Activated CD8-positive, alpha-beta memory T cell treated with anti-CD3 and anti-CD28 coated beads, Interleukin-2, amount 10 ng/mL, durations not matched to agents 7 days and 5 days (primary cell): ENCODE measurements at places on chromosomes 7 and 10.

GRCh38 chr7:88268858-88269257, 37.8 kb downstream of the STEAP4 start:
- no peak for DNase-seq

DNA sequence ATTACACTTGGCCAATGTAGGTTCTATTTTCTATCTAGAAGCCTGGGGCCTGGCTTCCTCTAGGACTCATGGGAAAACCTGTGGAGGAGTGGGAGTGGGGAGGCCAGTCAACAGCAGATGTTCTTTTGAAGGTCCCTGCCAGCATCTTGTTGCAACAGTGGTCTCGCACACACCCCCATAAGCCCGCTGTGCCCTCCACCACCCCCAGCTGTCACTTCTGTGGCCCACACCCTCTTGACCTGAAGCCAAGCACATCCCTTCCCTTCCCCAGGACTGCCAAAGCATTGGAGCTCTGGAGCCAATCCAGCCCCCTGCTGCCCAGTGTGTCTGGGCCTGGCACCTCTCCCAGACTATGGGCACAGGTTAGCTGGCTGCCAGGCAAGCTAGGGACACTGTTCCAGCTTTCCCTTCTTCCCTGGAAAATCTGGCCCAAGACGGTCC, 1.9 kb upstream of the STX1A start:
- DNase-seq: no peak

GRCh38 chr10:70693619-70694335, 21.5 kb downstream of the ADAMTS14 start:
- no peak for DNase-seq

DNA sequence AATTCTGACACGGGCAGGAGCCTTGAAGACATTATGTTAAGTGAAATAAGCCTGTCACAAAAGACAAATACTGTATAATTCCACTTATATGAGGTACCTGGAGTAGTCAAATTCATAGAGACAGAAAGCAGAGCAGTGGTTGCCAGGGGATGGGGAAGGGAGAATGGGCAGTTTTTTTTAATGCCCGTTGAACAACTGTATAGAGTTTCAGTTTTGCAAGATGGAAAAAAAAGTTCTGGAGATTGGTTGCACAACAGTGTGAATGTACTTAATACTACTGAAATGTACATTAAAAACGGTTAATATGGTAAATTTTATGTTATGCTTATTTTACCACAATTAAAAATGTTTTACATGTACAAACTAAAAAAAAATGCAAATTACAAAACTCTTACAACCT, 63.6 kb upstream of the EFCAB10 start:
- DNase-seq: no peak

- no peak for DNase-seq
Measured at GRCh38 chr7:123845823-123846216, 851 bp downstream of the HYAL4 start.

- DNase-seq: no peak
Measured at GRCh38 chr10:132690821-132691610, 94.9 kb downstream of the NKX6-2 start.

DNA sequence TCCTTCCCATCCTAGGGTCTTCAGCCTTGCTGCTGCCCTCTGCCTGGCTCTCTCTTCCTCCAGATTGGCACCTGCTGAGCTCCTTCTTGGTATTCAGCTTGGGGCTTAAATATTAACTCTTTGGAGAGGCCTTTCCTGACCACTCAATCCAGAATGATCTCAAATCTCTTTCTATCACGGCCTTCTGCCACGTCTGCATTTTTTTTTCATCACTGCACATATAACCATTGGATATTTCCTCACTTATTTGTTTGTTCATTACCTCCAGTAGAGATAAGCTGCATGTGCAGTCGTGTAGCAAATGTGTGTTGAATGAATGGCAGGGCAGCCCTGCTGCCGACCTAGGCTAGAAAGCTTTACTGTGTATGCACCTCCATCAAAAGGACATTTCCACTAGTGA, 51.6 kb upstream of the MPP7 start:
- no peak for DNase-seq

- DNase-seq: no peak
Measured at GRCh38 chr7:15856311-15856710, 169.8 kb upstream of the MEOX2 start.
